ENCODE measurements at places on chromosomes 7 and 10.
A peak's percentile ranks its signal among the peaks of the same experiment; 100 is the strongest.

GRCh38 chr10:129608653-129609052 lies 141.6 kb downstream of the MGMT start:
- DNase-seq: no peak

GRCh38 chr10:71218046-71218650 lies 5.8 kb downstream of the UNC5B start:
- no peak for DNase-seq

DNA sequence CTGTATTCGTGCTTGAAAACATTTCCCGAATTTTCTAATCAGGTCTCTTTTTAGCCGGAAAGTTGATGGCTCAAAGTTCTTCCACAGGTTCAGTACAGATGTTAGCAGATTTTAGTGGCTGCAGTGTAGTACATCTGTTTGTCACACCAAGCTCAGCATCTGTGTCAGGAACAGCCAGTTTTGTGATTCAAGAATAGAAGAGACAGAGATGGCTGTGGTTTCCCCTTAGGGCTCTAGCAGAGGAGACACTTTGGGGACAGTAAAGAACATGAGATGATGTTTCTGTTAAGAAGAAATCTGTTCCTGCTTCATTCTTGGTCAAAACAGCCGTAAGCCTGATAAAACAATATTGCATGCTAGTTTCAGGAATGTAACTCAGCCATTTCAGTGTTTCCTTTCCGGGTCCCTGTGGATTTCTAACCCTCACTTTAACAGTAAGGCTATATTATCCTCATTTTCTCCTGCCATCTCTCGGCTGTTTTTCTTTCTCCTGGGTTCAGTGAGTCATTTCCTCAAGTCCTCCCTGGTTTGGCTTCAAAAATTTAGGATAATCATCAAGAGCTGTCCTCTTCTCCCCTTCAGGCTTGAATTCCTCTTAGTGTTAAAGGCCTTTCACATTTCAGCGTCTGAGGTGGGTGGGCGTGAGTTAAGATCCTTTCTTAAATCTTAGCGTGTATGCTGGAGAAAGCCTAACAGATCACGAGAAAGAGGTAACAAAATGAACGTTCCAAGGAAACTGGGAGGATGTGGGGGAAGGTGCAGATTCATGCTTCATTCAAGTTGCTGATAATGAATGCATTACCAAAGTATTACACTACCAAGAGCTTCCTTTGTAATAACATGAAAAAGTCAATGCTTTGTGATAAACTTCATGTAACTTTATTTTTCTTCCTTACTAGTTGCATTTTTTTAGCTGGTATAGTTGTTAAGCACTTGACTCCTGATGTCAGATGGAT lies 37.1 kb upstream of the BICC1 start:
- DNase-seq: no peak

- no peak for DNase-seq
Measured at GRCh38 chr7:88132725-88133124, 87.1 kb downstream of the SRI start.

DNA sequence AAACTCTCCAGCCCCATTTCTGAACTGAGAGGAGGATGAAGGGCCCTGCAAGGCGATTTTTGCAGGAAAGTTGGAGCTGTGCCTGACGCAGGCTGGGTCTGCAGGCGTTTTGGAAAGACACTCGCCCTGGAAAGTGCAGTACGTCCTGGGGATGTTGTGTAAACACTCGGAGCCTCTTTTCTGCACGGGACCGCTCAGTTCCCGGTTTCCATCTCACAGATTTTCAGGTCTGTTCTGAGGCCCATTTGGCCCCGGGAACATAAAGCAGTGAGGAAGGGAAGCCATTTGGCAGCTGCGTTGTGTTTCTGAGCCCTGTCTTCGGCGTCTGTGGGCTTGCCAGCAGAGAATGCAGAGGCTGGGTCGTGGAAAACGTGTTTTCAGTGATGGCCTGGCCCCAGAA lies 655.0 kb upstream of the MGMT start:
- no peak for DNase-seq

GRCh38 chr10:31756101-31756728 lies 172.4 kb downstream of the ARHGAP12 start:
- DNase-seq: no peak

- no peak for DNase-seq
Measured at GRCh38 chr7:129169686-129170440, 18.6 kb upstream of the SMO start.

GRCh38 chr7:26458466-26459145 lies 166.9 kb downstream of the SNX10 start:
- DNase-seq: no peak

- DNase-seq: no peak
Measured at GRCh38 chr10:105837951-105838350, 1196.9 kb downstream of the SORCS3 start.

- DNase-seq: no peak
Measured at GRCh38 chr10:70576803-70577517, 25.6 kb downstream of the PRF1 start.

DNA sequence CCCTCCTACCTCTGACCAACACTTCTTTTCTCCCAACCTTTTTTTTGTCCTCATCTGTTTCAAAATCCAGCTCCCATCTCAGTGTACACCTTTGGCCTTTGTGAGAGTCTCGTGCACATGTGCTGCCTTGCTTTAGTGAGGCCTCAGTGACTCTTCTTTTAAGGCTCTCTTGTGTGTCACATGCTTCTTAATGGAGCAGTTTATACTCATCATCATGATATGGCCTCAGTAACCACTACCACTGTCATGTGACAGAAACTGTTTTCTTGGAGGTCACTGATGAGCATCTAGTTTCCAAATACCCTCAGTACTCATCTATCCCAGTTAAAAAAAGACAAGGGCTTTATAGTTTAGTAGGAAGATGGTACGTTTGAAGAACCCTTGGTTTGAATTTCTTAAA lies 8.1 kb upstream of the ARHGAP22 start:
- no peak for DNase-seq

- peak; percentile 29 for DNase-seq
Measured at GRCh38 chr10:73159038-73159648, 8.7 kb downstream of the ECD start.

DNA sequence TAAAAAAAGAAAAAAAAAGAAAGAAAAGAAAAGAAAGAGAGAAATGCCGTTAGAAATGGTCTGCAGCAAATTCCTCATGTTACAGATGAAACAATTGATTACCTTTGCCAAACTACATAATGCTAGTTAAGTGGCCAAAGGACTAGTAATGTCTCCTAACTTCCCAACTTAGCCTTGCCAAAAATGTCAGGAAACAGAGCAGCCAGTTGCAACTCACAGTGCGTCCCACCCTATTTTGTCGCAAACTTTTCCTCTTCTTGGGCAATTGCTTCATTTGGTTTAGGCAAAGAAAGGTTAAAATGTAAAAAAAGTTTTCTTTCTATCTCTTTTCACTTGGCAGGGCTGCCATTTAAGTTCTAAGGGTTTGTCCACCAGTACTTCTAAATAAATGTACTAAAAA lies 53.1 kb downstream of the APBB1IP start:
- DNase-seq: no peak

GRCh38 chr7:156665101-156665500 lies 24.5 kb downstream of the RNF32 start:
- no peak for DNase-seq

GRCh38 chr7:68787566-68787965 lies 810.7 kb upstream of the AUTS2 start:
- DNase-seq: no peak

DNA sequence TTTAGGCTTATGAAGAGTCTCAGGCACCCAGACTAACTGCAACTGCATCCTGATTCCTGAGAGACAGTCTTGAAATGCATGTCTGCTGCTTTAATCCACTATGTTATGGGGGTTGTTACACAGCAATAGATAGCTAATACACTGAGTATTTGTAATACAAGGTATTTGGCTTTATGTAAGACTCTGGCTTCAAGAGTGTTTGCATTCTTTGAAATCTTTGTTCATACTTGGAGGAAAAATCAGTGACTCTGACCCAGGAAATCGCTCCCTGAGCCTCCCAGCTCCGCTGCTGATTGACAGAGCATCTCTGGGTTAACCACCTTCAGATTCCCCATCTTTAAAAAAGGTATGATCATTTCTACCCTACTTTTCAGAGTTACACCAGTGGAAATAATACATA lies 133.9 kb downstream of the MTPAP start:
- DNase-seq: no peak

GRCh38 chr10:74171625-74172024 lies 20.6 kb downstream of the ADK start:
- no peak for DNase-seq

- DNase-seq: no peak
Measured at GRCh38 chr7:106101726-106102125, 10.4 kb downstream of the SYPL1 start.

- peak; percentile 55 for DNase-seq
Measured at GRCh38 chr10:24008164-24009091, 200.5 kb upstream of the KIAA1217 start.

GRCh38 chr10:5043716-5044115 lies 40.1 kb upstream of the AKR1C2 start:
- no peak for DNase-seq

GRCh38 chr10:3107426-3107961 lies 40.1 kb downstream of the PFKP start:
- DNase-seq: peak; percentile 75

- DNase-seq: no peak
Measured at GRCh38 chr7:20541608-20542349, 73.7 kb upstream of the ABCB5 start.

GRCh38 chr10:17061418-17061817 lies 68.2 kb downstream of the CUBN start:
- DNase-seq: no peak

DNA sequence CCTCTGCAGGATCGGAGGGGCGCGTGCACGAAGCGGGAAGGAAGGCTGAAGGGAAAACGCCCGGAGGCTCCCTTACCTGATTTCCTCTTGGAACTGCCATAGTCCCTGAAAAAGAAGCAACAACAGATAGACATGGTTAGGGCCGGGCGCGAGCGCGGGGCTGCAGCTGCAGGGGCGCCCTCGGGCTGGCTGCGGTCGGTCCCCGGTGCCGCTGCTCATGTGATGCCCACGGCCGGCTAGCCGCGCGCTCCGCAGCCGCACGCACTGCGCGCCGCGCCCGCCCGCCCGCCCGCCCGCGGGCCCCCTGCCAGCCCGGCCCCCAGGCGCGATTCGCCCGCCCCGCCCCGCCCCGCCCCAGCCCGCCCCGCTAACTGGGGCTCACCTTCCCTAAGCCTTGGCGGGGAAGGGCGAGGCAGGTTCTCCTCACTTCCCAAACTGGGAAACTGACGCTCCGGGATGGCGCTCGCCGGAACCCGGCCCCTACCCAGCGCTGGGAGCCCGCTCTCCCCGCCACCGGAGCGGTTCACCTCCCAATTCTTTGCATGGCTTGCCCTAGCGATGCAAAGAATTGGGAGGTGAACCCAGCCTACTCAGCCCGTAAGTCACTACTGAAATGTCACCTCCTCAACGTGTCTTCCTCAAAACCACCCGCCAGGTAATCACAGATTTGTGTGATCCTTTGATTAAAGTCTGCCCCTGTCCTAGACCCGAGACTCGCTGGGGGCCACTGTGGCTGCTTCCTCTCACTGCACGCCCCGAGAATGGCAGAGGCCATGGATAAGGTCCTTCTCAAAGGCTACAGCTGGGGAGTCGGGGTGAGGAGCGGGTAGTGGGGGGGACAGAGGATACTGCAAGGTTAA lies 162.2 kb downstream of the SH3PXD2A start:
- DNase-seq: no peak

GRCh38 chr10:28411648-28412047 lies 108.8 kb upstream of the MPP7 start:
- DNase-seq: no peak

DNA sequence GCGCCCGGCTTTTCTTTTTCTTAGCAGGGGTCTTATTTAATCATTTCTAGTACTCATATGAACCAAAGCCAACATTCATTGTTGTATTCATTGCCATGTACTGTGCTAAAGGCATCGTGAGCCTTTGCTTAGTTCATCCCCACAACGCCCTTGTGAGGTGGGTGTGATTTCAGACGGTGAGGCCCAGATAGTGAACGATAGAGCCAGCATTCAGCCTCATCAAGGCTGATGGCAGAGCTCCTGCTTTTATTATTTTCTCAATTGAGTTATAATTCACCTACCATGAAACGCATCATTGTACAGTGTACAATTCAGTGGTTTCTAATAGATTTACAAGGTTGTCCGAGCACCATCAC lies 50.1 kb downstream of the HK1 start:
- no peak for DNase-seq

DNA sequence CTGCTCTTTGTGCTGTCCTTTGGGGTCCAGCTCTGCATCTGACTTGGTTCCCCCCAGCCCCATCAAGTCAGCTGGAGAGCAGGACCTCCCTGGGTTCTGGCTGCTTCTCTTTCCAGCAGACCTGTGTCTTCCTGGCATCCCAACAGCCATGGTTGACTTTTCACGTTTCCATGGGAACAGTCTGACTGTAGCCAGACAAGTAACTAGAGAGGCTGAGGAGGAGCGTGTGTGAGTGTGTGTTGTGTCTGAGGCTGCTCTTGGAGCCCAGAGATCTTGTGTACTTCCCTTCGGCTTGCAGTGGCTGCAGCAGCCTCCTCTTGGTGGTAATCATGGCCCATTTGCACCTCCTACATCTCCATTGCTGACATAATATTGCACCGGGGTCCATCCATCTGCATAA lies 332.0 kb downstream of the RPS24 start:
- DNase-seq: no peak

GRCh38 chr10:19572056-19572455 lies 244.2 kb upstream of the PLXDC2 start:
- no peak for DNase-seq

GRCh38 chr10:62559481-62560200 lies 185.5 kb downstream of the ZNF365 start:
- DNase-seq: no peak

GRCh38 chr10:60536529-60537114 lies 146.9 kb upstream of the ANK3 start:
- peak; percentile 14 for DNase-seq

- no peak for DNase-seq
Measured at GRCh38 chr10:10677479-10677878, 340.2 kb upstream of the CELF2 start.

DNA sequence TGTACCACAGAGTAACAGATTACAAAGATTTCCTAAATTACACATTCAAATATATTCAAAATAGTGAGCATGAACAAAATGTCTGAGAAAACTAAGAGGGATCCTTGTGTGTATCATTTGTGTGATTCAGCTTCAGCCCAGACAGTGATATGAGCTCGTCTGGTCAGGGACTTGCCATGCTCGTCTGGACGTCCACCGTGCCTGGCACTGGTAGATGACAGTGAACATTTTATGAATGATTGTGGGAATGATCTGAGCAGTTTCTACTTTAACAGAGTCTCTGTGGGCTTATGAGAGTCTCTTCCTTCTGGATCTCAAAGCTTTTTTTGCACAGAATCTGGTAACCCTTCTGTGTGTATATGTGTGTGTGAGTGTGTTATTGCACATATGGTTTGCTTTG lies 34.2 kb upstream of the ANKRD2 start:
- DNase-seq: no peak
